ENCODE measurements at places on chromosomes 2 and 18.

DNA sequence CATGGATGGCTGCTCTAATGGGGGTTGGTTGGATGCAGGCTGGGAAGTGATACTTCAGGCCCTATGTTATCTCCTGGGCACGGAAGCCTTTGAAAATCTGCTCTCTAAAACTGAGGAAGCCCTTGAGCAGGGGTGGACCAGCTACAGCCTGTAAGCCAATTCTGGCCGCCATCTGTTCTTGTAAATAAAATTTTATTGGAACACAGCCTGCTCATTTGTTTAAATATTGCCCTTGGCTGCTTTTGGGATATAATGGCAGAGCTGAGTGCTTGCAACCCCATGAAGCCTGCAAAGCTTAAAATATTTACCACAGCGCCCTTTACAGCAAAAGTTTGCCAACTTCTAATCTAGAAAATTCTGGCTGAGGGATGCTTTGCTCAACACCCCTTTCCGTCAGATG is 11.9 kb upstream of the IGFBP2 start:
- no peak for DNase-seq

GRCh38 chr18:22191923-22192322 is 22.5 kb downstream of the GATA6 start:
- DNase-seq: no peak

GRCh38 chr18:63606526-63606925 is 19.4 kb downstream of the SERPINB13 start:
- DNase-seq: no peak

- no peak for DNase-seq
Measured at GRCh38 chr2:149033716-149034115, 4.8 kb upstream of the LYPD6B start.

GRCh38 chr2:195842932-195843331 is 185.9 kb downstream of the SLC39A10 start:
- DNase-seq: no peak

DNA sequence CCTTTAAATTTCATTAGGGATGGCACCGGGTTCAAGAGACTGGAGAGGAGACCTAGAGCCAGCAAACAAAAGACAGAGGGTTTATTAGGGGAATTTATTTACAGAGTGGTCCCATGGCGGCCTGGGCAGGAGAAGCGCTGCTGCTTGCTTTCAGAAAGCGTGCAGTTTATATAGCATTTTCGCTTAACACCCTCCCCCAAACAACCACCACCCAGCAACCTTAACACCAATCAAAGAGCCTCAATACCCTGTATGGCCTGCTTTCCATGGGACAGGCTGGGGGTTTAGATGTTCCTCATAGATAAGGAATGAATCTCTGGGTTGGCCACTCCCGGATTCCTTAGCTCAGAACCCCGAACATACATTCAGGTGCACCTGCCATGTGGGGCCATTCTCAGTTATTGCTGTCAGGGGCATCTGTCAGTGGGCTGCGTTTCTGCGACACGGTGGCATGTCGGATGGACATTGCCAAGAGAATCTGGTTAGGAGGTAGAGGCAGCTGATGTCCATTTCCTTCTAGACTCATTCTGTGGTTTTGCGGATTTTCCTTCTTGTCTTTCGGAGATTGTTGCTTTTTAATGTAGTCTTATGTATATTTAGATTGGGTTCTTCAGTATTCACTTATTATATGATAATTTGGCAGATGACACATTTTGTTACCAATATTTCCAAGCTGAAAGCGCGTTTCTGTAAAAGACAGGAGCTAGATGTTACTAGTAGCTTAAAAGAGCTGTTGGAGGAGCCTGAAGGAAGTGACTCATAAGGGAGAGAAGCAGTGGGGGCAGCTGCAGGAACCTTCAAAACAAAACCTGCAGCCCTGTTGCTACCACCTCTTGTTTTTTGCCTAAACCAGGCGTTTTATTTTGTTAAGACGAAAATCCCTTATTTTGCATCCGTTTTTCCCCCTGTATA is 7.2 kb downstream of the AGAP1 start:
- DNase-seq: no peak

GRCh38 chr2:149296031-149296430 is 34.4 kb upstream of the LYPD6 start:
- DNase-seq: no peak

- DNase-seq: no peak
Measured at GRCh38 chr2:51919395-51919794, 887.5 kb upstream of the NRXN1 start.

DNA sequence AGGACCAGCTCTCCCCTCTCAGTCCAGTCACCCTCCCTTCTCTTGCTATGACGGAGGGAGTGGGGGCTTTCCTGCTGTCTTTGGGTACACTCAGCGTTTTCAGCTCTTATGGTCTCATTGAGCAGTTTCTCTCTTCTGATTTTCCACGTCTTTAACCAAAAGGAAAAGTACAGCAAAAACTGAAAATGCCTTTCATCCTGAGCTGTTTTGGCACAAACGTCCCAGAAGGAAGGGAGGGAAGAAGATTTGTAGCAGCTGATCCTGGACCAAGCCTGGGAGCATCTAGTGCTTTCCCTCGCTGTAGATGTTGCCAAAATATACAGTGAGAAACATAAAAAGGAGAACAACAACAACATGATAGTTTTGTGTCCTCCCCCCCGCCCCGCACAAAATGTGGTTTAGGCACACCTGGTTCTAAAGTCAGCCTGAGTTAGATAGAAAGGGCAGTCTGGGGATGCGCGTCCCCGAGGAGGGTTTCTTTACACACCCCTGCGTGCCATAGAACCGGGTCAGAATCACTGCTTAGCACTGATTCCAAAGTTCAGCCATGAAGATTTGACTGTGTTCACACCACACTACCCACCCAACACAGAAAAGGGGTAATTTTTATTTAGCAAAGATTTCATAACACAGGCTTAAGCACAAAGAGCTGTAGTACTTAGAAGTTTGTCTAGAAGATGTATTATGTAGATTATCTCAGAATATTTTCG is 53.4 kb downstream of the SLC40A1 start:
- DNase-seq: no peak

GRCh38 chr2:157858846-157859245 is 17.3 kb downstream of the ACVR1 start:
- DNase-seq: no peak

GRCh38 chr2:42874949-42875801 is 82.8 kb upstream of the HAAO start:
- no peak for DNase-seq

GRCh38 chr18:45551142-45551815 is 64.0 kb upstream of the SLC14A2 start:
- DNase-seq: no peak

GRCh38 chr18:22822024-22822423 is 111.1 kb upstream of the RBBP8 start:
- no peak for DNase-seq

DNA sequence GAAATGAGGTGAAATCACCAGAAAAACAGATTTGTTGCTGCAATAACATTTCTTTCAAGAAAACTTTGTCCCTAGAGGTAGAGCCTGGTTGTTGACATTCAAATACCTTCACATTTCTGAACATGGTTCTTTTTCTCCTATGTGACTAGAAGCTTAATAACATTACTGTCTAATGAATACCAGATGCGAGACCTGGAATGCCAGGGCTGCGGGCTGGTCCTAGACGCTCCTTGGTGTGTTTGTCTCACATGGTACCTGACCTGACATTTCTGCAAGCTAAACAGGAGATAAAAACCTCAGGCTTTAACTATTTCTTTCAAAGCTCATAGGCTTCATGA is 38.5 kb downstream of the ACKR3 start:
- DNase-seq: no peak

DNA sequence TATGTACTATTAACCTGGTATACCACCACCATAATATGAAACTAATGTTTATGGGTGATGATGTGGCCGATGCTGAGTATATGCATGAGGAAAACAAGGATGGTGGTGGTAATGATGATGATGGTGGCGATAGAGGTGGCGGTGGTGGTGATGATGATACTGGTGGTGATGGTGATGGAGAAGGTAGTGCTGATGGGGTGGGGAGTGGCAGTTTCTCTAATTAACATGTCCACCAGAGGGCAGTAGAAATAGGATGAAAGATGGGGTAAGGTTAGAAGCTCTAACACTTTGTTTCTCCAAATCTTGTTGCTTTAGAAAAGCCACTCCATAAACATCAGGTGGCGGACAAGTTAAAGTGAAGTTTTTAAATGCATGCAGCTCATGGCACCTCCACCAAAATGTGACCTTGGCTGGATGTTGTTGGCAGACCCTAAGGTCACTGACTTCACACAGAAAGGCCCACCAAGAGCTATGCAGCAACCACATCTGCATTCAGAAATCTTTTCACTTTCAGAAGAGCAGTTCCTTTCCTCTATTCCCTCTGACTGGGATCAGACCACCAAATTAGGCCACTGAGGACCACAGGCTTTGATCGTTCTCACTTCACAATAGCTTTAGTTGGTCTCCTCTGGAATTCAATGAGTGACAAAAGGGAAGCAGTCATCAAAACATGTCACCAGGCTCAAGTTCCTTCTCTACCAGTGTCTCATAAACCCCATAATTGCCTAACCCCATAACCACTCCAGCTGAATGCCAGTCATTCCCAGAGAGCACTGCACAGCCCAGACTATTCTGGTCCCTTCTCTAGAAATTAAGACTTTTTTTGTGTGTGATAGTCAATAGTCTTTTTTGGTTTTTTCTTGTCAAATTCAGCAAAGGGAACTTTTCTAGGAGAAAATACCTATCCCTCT is 7.5 kb upstream of the BCL11A start:
- no peak for DNase-seq

- DNase-seq: no peak
Measured at GRCh38 chr2:33696234-33696633, 97.1 kb upstream of the FAM98A start.

- no peak for DNase-seq
Measured at GRCh38 chr2:189134485-189134884, 45.1 kb downstream of the COL5A2 start.

DNA sequence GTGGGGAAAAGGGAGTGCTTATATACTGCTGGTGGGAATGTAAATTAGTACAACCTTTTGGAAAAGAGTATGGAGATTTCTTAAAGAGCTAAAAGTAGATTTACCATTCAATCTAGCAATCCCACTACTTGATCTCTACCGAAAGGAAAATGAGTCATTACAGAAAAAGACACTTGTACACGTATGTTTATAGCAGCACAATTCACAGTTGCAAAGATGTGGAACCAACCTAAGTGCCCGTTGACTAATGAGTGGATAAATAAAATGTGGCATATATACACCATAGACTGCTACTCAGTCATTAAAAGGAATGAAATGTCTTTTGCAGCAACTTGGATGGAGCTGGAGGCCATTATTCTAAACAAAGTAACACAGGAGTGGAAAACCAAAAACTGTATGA is 29.5 kb downstream of the FLACC1 start:
- no peak for DNase-seq

DNA sequence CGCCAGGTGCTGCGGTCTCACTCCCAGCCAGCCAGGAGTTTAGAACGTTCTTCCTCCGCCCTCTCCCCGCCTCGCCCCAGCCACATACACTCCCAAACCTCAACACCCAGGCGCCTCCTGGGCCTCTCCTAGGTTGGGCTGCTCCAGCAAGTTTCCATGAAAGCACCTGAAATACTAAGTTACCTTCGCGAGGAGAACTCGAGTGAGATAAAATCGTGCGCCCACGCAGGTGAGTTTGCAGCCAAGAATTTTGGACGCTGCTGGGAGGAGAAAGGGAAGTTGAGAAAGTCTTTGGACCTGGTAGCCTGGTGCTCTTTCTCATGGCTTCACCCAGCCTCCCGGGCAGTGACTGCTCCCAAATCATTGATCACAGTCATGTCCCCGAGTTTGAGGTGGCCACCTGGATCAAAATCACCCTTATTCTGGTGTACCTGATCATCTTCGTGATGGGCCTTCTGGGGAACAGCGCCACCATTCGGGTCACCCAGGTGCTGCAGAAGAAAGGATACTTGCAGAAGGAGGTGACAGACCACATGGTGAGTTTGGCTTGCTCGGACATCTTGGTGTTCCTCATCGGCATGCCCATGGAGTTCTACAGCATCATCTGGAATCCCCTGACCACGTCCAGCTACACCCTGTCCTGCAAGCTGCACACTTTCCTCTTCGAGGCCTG is at the start of gene GPR39:
TSS of gene GPR39 (plus strand) at position 83 of the 673 bp plus-strand sequence.
- DNase-seq: no peak

- no peak for DNase-seq
Measured at GRCh38 chr2:1236606-1237005, 176.7 kb upstream of the TPO start.

DNA sequence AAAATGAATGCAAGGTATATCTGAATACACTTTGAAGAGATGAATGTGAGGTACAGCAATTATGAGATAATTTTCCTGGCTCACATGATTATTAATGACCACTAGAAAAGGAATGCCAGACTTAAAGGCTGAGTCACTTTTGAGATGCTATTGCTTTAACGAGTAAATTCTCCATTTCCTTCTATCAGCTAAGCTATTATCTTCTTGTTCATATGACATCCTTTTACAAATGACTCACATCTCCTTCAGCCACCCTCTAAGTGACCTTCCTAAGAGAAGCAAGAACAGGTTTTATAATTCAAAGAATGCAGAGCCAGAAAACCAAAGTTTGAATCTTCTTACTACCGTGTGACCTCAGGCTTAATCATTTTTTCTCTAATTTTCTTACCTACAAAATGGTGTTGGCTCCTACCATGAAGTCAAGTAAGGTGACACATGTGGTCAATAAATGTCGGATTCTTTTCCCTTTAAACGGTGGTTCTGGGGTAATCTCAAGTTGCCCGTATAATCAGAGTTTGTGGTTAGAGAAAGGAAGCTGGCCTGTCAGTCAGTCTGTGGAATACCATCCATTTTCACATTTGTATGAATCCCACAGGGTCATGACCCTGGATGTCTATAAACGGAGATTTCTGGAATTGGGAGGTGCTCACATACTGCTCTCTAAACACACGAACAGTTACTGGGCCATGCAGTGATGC is 184.0 kb upstream of the PID1 start:
- DNase-seq: no peak

GRCh38 chr18:70380915-70381896 is 92.4 kb downstream of the SOCS6 start:
- no peak for DNase-seq

DNA sequence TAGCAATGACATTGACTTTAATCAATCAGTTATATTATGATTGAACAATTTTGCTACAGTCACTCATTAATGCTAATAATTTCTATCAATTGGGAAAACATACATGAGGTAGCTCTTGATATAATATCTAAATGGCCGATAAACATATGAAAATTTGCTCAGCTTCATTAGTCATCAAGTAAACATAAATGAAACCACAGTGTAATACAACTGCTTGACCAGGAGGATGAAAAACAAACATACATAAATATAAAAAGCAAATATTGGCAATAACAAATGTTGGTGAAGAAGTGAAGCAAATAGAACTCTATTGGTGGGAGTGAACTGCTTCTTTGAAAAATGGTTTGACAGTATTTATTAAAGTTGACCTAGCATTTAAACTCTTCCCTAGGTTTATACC is 130.9 kb downstream of the ASXL3 start:
- DNase-seq: no peak

- peak; percentile 91 for DNase-seq
Measured at GRCh38 chr2:174778085-174778981, 14.1 kb upstream of the CHRNA1 start.

- no peak for DNase-seq
Measured at GRCh38 chr2:164840930-164841718, 499 bp downstream of the COBLL1 start.

Measured in CD4-positive, alpha-beta memory T cell (primary cell).